ENCODE measurements at places on chromosomes 16 and 17.
A peak's percentile ranks its signal among the peaks of the same experiment; 100 is the strongest.

DNA sequence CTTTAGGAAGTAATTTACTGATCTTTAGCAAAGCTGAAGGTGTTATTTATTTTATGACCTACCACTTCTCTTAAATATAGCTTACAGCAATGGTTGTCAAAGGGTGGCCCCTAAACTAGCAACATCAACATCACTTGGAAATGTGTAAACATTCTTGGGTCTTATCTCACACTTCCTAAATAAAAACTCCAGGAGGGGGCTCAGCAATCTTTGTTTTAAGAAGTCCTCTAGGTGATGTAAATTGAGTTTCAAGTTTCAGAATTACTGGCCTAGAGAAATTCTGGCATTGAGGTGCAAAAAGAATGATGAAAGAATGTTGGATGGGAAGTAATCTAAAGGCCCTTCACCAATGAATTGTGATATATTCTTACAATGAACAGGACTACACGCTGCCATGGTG, 142.3 kb downstream of the HS3ST4 start:
- no peak for DNase-seq

- no peak for DNase-seq
These were observed 7.7 kb downstream of the ADAM11 start for GRCh38 chr17:44766409-44767038.

DNA sequence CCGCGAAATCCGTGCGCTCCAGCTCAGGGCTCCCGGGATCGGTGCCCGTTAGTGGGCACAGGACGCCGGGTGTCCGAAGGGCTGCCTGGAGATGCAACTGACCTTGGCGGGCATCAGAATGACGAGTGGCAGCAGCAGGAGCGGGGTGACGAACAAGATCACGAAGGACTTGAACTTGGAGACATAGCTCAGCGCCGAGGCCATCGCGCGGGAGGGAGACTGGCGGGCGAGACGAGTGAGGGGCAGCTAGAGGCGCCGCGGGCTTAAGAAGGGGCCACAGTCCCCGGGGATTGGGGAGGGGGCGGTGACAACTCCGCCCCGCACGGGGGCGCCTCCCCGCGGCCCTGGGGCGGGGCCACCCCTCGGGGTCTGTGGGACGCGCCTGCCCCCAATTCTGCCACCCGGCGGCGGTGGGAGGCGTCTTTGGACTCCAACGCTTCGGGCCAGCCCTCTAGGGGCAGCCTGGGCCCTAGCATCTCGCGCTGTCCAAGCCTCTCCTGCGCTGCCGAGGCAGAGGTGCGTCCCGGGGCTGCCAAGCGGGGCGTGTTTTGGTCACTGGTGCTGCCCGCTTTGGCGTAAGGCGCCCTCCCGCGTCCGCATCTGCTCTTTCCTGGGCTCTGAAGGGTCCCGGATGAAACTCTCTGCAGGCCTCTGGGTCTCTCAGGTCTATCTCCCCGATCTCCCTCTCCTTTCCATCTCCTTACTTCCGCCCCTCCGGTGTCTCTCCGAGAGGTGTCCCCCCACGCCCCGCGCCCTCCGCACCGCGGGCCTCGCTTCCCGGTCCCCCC, at the start of gene SLC13A5:
Gene SLC13A5 (minus strand): TSS at position 240 of the 788 bp plus-strand sequence. CDS start 36 bp downstream, at position 204.
- no peak for DNase-seq

DNA sequence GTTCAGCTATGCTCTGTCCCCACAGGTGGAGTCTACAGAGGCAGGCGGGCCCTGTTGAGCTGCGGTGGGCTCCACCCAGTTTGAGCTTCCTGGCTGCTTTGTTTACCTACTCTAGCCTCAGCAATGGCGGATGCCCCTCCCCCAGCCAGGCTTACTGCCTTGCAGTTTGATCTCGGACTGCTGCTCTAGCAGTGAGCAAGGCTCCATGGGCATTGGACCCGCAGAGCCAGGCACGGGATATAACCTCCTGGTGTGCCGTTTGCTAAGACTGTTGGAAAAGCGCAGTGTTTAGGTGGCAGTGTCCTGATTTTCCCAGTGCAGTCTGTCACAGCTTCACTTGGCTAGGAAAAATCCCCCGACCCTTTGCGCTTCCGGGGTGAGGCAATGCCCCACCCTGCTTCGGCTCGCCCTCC, 89.1 kb downstream of the BCAS3 start:
- DNase-seq: no peak

DNA sequence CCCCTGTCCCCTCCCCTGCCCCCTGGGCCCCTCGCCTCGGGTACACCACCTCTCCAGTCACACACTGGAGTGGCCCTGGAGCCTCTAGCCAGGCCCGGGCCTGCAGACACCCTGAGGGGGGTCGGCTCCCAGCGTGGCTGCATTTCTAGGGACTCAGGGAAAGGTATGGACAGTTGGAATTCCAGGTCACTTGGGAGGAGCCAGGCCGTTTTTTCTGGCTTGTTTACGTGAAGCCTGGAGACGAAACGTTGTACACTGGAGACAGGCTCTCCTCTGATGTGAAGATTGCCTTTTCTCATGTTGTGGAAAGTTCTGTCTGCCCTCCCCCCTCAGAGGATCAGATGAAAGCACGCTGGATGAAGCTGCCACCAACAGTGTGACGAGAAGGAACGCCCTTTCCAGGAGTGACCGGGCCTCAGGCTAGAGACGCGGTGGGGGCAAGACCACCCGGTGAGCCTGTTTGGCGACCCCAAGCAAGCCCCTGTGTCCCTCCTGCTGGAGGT, 4.0 kb upstream of the PPP1R27 start:
- no peak for DNase-seq

DNA sequence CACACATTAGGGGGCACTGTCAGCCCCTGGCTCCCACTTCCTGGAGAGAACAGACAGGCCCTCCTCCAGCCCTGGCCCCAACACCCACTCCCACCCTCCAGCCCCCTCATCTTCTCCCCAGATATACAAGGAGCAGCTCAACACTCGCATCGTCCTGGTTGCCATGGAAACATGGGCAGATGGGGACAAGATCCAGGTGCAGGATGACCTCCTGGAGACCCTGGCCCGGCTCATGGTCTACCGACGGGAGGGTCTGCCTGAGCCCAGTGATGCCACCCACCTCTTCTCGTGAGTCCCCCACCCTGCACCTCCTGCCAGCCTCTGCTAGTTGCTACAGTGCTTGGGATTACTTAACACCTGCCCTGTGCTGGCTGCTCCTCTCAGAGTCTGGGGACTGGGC, 14.4 kb downstream of the ADAM11 start:
- DNase-seq: no peak

- peak; percentile 63 for DNase-seq
These were observed at the start of gene BCAR1 for GRCh38 chr16:75251280-75252048. Gene BCAR1, minus strand, starts transcription at chr16:75251624. Its CDS starts 142 bp downstream, at chr16:75251482.
